ENCODE measurements at places on chromosomes 11 and 22.

GRCh38 chr11:43987384-43988039, 45.1 kb downstream of the C11orf96 start:
- peak; percentile 66 for DNase-seq

- no peak for DNase-seq
Observed at GRCh38 chr11:63551889-63552266, 11.3 kb downstream of the PLAAT2 start.

DNA sequence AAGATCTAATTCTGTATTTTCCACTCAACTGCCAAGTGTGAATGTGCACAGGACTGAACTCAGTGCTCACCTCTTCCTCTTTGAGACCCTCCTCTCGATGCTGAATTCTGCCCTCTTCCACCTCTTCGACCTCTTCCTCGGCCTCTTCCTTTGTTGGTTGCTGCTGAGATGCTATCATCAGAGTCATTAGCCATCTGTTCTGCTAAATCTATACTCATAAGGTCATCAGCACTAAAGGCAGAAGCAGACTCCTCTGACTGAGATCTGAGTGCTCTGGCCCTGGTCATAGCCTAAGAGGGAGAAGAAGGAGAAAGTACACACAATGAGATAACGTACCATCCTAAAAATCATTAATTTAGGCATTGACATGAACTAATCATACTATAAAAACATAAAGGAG, 45.9 kb upstream of the GPR83 start:
- no peak for DNase-seq

DNA sequence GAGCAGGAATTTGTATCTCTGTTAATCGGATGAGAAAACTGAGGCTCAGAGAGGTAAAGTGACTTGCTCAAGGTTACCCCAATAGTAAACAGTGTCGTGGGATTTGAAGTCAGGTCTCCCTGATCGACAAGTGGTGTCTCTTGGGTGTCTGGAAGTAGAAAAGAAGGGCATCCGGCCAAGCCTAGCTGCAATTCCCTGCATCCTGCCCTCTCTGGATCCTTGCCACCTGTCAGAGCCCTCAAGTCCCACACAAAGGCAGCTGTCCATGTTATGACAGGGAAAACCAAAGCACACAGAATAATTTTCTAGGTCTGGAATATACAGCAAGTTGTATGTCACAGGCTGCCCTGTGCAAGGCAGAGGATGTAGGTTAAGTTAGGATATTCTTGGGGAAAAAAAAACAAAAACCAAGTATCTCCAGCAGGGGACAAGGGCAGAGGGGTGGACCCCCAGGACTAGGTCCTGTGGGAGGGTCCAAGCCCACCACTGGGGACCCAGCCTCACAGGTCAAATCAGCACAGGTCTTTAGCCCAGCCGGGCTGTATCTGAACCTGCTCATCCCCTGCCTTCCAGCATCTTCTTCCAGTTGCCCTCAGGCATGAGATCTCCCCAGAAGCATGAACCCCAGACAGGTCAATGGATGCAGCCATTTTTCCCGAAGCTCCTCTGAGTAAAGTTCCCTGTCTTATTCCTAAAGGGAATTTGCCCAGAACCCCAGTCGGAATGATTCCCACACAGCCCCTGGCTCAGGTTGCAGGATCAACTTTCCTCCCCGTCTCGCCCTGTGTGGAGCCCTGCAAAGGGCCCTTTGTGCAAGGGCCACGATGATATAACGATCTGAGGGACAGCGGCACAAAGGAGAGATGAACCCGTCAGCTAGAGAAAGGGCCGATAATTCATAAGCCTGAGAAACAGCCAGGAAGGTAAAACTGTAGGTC, 15.0 kb downstream of the USH1C start:
- no peak for DNase-seq

- DNase-seq, result no peak
Observed at GRCh38 chr11:102197670-102198139, 87.5 kb downstream of the YAP1 start.

DNA sequence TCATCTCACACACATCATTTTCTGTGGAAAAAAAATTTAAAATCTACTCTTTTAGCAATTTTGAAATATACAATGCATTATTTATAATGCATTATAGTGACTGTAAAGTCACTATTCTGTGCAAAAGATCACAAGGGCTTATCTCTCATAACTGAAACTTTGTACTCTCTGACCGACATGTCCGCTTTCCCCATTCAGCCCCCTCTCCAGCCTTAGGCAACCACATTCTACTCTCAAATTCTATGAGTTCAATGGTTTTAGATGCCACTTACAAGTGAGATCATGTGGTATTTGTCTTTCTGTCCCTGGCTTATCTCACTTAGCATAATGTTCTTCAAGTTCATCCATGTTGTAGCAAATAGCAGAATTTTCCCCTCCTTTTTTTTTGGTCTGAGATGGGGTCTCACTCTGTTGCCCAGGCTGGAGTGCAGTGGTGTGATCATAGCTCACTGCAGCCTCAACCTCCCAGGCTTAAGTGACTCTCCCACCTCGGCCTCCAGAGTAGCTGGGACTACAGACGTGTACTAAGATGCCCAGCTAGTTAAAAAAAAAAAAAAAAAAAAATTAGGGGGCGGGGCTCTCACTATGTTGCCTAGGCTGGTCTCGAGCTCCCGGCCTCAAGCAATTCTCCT, 44.5 kb downstream of the SYN3 start:
- no peak for DNase-seq

GRCh38 chr11:16603245-16603644, 135.2 kb upstream of the C11orf58 start:
- DNase-seq, result no peak

DNA sequence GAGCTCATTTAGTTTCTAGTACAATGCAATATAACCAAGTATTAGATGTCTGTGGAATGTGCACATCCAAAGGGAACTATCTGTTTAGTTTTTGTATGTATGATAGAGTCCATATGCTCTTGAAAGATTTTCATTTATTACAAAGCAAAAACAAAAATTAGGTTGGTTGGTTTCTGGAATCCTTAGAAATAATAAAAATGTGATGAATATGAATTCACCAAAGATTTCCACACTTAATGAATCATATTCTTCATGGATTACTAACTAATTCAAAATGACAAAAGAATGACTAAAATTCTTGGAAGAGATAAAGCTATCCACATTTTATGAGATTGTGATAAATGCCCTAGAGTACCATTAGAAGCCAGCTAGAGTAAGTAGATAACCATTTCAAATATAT, 261.1 kb downstream of the SBF2 start:
- DNase-seq, result no peak

DNA sequence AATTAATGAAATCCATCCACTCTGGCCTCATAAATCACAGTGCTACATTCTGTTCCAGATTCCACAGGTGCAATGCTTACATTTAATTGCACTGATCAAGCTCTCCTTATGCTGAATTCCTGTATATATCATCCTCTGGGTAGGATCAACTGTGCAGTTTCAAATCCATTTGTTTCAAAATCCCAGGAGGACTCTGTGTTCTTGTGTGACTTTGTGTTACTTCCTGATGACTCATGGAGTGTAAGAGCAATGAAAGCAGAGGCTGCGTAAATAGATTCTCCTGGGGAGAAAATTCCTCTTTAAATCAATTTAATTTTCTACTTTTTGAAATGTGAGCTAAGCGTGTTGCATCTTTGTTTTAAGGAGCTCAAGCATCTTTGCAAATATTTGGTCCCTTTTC, 752.7 kb downstream of the METTL15 start:
- peak; percentile 80 for DNase-seq

DNA sequence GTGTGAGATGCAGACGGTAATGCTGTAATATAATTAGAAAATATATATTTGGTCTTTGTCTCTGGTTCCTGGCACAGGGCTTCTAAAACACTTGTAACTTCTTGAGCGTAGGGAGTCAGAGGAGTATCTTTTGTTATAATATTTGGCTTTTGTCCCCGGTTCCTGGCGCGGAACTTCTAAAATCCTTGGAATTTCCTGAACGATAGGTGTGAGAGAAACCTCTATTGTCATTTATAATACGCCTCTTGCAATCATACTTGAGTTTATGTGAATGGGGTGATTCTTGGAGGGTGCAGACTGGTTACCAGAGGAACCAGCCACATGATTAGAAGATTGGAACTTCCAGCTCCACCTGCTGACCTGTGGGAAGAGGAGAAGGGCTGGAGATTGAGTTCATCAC, 54.1 kb upstream of the ZBED5 start:
- DNase-seq, result no peak
